A549 treated with CpdA at 1 μM for 4 hours (cell line): ENCODE measurements at places on chromosomes 4 and X. TPM values are rescaled to one million over a fixed set of nuclear protein-coding genes. Genes with fewer than 3 reads are reported as not detected.

Gene SATL1
- total RNA-seq: 0.05 TPM in 1 of 5 replicates, not detected in the others

Gene ARHGEF6
- 0.09 to 0.16 TPM (median 0.14 TPM) in 5 replicates for total RNA-seq

Gene PSAPL1
- total RNA-seq: 0.07 to 0.10 TPM (median 0.09 TPM) in 5 replicates

Gene PDHA2
- total RNA-seq: not detected in 5 replicates

Gene SERPINA7
- not detected in 5 replicates for total RNA-seq

Gene HELT
- total RNA-seq: 0.17 TPM in 1 of 5 replicates, not detected in the others

Gene CETN2
- total RNA-seq: 67.3 to 86.2 TPM (median 72.3 TPM) in 5 replicates
